ENCODE measurements at places on chromosomes 4 and X.

DNA sequence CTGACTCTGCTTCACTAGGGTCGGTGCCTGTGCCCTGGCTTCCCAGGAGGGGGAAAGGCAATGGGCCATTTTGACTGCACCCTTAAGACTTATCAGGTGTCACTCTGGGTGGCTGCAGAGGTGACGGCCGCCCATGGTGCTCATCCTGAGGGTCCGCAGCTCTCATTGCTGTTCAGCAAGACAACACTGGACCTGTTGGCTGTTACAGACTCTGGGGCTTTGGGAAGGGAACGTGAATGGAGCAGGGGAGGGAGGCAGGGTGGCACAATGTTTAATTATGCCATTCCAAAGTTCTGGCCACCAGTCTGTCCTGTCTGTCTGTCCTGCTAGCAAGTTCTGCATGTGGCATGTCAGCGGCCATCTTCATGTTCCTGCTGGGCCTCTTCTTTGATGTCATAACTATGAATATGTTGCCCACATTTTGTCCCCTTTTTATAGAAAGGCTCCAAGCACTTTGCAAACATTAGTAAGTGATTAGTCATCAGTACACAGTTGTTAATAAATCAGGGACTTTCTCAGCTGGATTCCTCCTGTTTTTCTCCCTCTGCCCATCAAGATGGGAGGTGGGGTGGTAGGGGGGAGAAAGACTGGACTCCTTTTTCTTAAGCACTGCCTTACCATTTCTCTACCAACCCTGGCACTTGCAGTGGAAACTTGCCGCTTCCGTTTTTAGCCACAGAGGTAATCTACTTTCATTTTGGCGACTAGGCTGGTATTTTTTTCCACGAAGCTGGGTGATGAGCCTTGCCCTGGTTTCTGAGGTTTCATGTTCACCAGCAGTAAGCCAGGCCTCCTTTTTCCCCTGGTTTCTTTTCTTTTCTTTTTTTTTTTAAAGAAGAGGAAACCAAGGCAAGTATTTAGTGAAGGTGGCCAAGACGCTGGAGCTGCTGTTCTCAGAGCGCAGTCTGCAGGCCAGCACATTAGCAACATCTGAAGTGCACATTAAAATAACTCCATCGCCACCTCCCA lies 88.6 kb upstream of the TRIM2 start:
- DNase-seq = no peak

DNA sequence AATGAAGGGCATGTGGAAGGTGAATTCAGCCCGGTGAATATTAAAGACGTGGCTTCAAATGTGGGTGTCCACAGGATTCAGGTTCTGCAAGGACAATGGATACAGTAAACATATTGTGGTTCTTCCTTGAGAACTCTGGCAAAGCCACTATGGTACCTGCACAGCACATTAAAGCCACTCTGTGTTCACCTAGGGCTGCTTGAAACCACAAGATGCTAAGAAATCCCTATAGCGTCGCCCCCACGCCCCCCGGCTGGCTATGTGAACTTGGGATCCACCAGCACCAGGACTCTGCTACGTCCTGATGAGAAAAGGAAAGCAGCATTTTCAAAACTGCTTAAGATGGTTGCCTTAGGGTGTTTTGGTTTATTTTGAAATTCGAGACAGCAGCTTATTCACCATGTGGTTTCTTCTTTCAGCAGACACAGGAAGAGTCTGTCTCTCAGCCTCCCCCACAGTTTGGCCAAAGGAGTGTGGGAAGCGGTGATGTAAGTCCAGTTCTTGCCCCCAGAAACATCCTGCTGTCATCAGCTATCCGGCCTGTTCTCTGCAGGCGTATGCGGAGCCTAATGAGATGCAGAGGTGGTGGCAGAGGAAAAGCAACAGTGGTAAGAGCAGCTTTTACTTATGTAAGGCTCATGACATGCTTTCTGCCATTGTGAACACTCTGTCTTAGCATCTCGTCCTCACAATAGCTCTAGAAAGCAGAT lies 111.5 kb downstream of the AFAP1 start:
- no peak for DNase-seq

DNA sequence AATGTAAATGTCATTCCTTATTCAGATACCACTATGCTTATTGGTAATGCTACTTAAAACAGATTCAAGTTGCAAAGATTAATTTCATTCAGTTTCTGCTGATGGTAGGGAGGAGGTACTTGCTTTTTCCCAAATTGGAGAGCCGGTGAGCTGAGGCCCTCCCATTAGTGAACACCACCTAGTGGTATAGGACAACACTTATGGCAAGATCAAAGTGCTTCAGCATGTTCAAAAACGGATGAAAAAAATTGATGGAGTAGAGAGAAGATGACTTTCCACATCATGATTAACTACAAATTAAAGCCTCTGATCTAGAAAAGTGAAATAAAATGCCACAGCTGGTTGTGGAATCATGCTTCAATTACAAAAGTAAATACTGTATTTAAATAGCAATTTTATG lies 112.9 kb downstream of the MBNL3 start:
- DNase-seq = no peak

GRCh38 chr4:10002278-10002677 lies 19.0 kb downstream of the SLC2A9 start:
- DNase-seq = no peak

DNA sequence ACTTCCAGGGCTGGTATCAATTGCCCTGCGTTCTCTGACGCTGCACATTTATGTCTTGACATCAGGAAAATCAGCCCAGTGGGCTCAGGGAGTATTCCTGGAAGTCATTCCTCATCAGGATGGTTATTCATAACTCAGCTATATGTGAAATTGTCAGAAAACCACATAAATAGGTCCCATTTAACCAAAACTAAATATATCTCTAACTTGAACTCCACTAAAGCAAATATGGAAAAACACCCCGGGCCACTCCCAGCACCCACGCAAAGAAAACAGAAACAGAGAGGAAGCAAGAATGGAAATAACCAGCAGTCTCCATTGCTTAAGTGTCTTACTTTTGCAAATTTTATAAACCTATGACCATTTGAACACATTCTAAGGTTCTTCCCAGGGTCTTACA lies 112.0 kb downstream of the IRF2 start:
- DNase-seq = no peak

GRCh38 chr4:128633067-128633466 lies 176.4 kb upstream of the JADE1 start:
- DNase-seq = no peak

- DNase-seq = no peak
These were observed 54.4 kb downstream of the CBR4 start for GRCh38 chr4:168955674-168956073.

DNA sequence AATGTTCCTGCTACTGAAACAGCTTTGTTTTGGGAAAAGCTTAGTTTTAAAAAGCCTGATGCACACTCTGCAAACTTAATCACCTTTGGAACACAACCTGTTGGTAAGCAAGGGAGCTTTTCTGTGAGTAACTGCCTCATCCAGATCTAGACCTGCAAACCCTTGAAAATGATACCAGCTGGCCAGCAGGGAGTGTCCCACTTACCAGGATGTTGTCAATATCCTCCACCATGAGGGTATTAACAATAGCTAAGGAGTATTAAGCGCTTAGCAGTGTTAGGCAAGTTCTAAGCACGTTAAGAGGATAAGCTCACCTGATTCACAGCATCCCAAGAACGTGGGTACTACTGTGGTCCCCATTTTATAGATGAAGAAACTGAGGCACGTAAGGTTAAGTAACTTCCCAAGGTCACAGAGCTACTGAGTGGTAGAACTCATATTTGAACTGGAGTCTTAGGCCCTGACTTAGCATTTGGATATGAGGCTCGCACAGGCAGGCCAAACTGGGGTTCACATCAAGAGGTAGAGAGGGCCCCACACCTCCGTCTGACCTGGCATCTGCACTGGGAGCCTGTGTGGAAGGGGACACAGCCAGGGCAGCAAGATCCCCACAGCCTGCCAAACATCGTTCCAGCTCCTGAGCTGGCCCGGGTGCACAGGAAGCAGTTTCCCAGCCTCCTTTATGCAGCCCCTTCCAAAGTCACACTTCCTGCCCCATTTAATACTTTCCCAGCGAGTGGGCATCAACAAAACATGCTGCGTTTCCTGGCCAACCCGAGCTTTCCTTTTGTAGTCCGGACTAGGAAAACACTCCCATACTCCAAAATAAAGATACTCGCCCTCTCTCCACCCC lies 32.7 kb downstream of the IRF2 start:
- DNase-seq = no peak

DNA sequence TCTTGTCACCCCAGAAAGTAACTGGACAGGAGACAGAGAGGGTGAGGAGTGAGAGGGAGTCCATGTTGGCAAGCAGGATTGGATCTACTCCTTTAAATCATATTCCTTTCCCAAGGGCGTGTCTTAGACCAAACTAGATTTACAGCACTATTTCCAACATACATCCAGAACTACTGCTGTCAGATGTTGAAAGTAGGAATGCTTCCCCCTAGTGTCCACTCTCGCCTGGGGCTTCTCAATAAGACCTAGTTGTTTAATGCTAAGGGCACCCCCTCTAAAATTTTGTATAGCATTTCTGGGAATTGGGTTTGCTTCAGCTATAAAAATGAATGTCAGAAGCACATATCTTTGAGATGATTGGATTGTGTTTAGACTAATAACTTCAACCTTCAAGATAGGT lies 13.3 kb downstream of the OFD1 start:
- peak; percentile 59 for DNase-seq

- no peak for DNase-seq
These were observed 52.6 kb downstream of the SGMS2 start for GRCh38 chr4:107877361-107877760.

- DNase-seq = peak; percentile 88
These were observed at the start of gene PITX2 for GRCh38 chr4:110622841-110623717. TSS of gene PITX2 (minus strand) at chr4:110623077. CDS start at chr4:110622460, 617 bp downstream.

- DNase-seq = no peak
These were observed 28.8 kb downstream of the COL4A5 start for GRCh38 chrX:108468486-108468885.

DNA sequence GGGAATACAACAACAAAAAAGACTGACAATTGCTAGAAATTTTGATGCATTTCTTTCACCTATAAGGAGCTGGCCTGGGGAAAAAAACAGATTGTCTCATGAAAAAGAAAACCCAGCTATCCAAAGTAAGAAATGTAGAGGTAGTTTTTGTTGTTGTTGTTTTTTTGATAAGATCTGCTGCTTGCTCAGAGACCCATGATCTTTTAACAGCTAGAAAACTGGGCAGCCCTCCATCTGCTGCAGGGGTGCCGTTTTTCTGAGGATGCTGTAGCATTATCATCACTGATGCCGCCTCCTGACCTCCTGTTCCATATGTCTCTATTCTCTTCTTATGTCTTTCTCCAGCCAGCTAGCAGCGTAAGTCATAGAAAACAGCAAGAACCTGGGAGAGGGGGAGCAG lies 98.3 kb downstream of the BMPR1B start:
- DNase-seq = no peak

GRCh38 chr4:146340798-146341197 lies 126.5 kb downstream of the REELD1 start:
- no peak for DNase-seq

DNA sequence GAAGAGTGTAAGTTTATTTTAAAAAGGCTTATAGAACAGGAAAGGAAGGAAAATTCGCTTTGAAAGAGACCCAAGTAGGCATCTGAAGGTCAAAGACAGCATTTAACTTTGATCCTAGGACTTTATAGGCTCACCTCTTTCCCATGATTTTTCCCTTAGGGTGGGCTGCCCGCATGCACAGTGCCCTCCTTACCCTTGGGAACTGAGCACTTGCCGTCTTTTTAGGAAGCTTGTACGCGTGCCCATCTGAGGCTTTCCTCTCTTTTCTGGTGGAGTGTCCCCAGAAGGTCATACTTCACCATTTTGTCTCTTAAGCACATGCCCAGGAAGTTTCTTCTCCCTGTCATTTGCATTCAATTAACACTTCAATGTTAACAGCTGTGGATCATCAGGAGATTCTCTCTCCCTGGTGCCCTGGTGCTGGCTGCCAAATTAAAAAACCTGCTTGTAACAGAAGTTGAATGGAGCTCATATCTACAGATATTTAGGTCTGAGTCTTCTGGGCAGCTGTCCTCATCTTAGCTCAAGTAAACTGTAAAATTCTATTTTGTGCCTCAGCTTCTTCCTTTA lies 38.4 kb upstream of the IL9R start:
- DNase-seq = no peak

DNA sequence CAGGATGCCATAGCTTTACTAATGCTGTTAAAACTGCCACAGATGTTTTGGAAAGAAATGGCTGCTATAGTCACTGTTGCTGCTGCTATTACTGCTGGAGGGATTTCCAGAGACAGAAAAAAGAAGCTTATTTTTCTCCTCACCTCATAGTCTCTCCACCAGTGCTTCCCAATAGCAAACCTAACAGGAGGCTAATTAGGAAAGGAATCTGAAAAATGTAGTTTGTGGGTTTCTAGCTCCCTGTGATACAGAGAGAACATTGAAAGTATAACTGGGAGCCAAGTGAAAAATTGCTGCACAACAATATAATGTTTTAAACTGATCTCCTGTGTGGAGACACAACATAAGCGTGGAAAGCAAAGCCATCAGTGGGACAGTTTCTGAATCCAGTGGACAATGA lies 8.6 kb upstream of the TSPAN7 start:
- DNase-seq = no peak

DNA sequence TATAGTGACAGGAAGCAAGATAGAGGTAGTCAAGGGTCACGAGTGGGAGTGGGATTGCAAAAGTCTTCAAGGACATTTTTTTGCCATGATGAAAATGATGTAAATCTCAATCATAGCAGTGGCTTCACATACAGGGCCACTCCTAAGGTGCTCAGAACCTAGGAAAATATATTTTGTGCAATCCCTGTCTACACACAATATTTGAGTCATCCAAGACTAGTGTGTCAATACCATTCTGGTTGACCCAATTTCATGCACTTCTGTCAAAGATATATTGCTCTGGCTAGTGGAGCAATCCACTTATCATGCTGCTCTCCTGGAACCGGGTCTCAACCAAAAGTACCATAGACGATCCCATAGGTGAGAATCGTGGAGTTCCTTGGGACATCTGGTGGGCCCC lies 24.2 kb upstream of the XPNPEP2 start:
- no peak for DNase-seq

DNA sequence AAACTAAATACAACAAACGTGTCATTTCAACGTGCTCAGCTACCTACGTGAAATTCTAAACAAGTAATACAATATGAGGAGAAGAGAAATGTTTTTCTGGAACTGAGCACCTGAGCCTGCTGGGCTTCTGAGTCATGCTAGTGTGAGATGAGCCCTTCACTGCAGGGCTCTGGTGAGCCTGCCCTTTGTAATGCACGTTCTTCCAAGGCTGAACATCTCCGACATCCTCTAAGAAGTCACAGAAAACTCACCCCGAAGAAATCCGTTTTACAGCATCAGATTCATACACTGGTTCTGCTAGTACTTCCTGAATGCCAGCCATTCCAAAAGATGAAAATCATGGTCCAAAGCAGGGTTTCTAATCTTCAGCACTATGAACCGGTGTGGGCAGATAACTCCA lies 157.1 kb downstream of the AMELX start:
- DNase-seq = no peak

- no peak for DNase-seq
These were observed 15.3 kb downstream of the HAND2 start for GRCh38 chr4:173514641-173515217.

GRCh38 chr4:83731609-83732008 lies 195.7 kb downstream of the GPAT3 start:
- no peak for DNase-seq
